ENCODE measurements at places on chromosomes 1 and 21.

GRCh38 chr1:150574260-150575071 is 4.9 kb downstream of the MCL1 start:
- DNase-seq: no peak

GRCh38 chr1:55650444-55650843 is 435.3 kb upstream of the USP24 start:
- no peak for DNase-seq

- DNase-seq: no peak
These were observed 187.1 kb upstream of the NFIA start for GRCh38 chr1:60895252-60895651.

GRCh38 chr1:68113966-68114365 is 63.5 kb upstream of the DIRAS3 start:
- no peak for DNase-seq

DNA sequence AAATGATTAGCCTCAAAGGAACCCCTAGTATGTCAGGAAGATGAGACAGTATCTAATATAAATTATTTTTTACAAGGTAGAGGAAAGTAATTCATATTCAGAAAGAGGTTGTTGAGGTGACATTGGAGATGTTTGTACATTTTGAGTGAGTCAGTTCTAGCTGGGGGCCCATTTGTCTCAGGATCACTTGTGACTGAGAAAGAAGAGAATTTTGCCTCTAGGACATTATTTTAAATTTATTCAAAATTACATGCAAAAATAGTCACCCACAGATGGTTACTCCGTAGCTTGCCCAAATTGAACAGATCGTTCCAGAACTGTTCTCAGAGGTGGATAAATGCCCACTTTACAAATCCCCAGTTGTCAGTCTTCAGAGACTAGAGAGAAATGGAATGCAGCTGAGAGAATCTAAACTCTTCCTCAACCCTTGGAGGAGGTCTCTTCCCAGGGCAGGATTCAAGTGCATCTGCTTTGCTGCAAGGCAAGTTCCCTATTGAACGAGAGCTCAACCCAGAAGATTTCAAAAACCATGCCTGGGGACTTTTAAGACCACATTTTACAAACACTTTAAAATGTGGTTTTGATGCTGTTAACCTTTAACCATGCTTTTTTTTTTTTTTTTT is 987.8 kb upstream of the ADAMTS5 start:
- no peak for DNase-seq

GRCh38 chr1:63703701-63704107 is 70.1 kb upstream of the ROR1 start:
- DNase-seq: peak; percentile 25

DNA sequence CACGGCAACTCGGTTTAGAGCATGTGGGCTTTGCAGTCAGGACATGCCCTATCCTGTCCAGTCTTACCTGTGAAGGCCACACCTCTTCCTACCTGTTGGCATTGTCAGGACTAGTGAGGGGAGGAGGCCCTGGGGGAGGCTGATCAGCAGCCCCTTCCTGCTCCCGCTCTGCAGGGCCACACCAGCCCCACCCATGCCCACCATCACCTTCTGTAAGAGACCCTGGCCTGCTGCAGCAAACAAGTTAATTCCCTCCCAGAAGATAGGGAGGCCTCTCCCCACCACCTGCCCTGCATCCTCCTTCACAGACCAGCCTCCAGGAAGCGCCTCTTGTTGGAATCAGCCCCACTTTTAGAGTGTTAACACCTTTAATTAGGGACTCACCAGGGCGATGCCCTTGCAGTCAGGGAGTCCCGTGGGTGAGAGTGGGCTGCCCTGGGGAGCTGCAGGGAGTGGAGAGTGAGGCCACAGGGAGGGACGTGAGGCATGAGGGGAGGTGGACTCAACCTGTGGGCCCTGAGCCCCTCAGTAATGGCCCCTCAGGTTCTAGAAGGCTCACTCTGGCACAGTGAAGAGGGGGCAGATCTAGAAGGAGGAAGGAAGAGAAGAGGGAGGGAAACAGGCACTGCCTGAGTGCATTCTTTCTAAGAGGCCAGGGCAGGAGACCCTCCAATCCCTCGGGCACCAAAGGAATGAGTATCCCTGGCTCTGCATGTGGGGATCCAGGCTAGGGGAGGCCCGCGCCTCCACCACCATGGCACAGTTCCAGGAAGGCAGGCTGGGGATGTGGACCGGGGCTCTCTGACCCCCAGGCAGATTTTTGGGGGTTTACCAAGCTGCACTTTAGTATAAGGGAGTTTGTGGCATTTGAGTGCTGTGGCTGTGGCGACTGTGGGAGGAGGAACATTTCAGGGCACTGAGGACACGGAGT is 8.2 kb downstream of the UMODL1 start:
- peak; percentile 16 for DNase-seq

DNA sequence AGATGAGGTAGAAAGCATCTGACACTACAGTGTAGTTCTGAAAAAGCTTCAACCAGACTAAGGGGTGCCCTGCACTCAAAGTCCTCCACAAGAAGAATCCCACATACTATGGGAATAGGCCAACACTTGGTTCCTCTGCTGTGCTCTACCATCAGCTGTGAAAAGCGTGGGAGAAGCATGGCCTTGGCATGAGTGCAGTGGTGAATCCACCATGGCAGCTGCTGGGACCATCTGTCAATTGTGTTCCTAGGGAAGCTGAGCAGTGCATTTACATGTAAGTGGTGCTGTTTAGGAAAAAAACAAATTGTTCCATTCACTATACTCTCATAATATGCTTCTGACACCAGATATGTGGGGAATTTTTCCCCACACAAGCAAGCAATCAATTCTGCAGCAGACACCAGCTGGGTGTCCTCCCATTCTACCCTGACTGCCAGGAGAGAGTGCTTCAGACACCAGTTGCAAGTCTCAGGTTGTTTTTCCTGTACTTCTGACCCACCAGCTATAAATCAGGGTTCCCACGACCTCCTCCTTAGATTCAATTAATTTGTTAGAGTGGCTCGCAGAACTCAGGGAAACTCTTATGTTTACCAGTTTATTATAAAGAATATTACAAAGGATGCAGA is 230.8 kb upstream of the CHRM3 start:
- no peak for DNase-seq

DNA sequence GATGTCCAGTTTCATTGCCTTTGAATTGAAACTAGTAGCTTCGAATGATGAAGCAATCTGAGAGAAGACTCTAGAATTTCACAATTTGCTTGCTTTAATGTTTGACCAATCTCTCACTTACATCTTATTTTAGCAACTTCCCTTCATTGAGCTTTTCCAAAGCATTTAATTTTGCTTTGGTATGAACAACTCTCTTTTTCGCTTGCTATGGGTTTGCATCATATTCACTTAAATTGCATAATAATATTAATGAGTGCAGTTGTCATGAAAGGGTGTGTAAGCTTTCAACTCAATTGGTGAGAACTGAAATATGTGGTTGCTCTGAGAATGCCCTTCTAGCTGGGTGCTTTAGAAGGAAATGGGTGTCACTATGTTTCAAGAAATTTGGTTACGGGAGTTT is 309.2 kb downstream of the HLX start:
- no peak for DNase-seq

- no peak for DNase-seq
These were observed 50.2 kb downstream of the PRDX6 start for GRCh38 chr1:173527151-173527826.
